ENCODE measurements at places on chromosomes 4 and X. TPM values are rescaled to one million over a fixed set of nuclear protein-coding genes. Genes with fewer than 3 reads are reported as not detected.

The USP46 gene
- 33.6 TPM for total RNA-seq

The IL9R gene
- not detected for total RNA-seq

The TSC22D3 gene
- 41.4 TPM for total RNA-seq

The TAB3 gene
- total RNA-seq = 42.9 TPM

DNA sequence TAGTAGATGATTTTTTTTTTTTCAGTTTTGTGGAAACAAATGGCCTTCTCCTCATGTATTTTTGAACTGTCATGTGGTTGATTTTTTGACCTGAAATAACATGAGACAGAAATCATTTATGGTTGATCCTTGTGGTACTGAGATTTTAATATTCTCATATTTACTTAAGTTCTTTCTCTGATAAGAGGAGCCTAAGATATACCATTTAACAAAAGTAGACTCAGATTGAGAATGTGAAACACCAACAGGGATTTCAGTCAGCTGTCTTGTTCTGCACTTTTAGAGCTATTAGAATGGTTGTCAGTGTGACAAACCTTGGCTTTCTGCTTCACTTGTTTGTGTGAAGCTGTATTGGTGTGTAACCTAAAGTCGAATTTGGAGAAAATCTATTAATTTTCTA is 575.7 kb downstream of the SPOCK3 start:
- DNase-seq = no peak

- no peak for DNase-seq
Observed at GRCh38 chr4:184136525-184136924, 81.1 kb downstream of the ENPP6 start.

DNA sequence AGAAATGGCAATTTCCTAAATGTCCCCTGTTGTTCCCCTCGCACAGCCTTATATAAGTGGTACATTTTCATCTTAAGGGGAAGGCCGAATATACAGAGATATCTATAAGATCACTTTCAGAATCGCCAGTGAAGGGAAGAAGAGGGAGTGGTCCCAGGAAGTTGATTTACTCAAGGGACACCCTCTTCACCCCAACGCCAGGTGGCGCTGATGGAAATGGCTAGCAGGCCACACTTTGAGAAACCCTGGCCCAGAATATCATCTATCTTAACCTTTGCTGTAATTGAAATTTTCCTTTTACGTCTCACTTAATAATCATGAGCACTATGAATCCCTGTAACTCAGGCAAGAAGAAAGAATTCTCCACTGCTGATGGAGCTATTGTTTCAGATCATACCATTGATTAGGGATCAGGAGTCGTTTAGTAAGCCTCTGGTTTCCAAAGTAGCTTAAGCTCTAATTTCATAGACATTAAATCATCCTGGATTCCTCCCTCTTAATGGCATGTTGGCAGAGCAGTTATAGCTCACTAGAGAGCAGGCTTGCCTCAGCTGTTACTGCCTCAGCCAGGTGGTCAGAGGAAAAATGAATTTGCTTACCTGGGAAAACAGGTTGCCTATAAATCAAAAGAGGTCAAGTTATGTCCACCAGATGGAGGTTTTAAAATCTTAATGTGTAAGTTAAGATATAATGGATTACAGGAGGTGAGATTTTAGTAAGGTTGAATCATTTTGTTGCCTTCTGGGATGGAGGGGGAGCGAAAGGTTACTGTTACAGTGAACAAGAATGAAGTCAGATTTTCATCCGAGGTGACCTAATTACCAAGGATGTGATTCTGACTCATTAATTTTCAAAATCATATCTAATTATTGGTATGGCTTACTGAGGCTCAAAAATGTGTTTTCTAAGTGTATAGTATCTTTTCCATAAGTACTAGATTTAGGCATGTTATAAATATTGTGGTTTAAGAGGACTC is 941.2 kb upstream of the TENM3 start:
- DNase-seq = no peak

DNA sequence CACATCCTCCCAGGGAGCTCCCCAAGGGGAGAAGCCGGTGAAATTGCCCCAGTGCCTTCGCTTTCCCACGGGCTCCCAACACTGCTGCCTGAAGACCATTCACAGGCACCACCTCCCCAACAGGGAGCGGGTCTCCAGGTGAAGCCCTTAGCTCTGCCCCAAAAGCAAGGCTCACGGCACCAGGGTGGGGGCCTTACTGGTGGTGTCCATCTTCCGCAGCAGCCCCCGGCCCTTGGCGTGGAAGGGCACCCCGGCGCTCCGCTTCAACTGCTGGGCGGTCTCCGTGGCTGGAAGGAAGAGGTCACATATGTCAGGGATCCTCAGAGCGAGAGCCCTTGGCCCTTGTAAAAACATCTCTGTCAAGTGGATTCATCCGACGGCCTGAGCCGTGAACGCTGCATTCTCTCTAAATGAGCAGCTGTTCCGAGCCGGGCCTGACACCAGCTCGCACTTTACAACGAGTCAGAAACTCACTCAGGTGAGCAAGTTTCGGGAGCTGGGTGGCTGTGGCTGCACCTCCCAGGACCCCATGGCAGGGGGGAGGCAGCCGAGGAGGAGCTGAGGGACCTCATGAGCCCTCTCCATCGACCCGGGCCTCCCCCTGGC is 20.9 kb downstream of the NELFA start:
- DNase-seq = no peak

DNA sequence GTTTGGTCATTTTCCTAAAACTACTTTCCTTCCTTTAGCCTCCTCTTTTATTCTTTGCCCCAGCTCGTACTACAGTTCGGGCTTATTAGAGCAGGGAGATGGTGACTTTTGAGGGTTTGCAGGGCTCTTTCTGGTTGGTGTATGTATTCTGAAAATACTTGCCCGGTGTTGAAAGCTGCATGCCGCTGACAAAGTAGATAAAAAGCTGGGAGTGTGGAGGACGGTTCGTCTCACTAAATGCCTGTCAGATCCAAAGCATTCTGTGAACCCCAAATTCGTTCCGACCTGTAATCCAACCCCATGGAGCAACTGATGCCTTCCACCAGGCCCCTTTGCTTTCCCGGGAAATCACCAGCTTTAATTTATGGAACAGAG is 19.2 kb downstream of the TRIM2 start:
- no peak for DNase-seq

- DNase-seq = no peak
Observed at GRCh38 chrX:120137439-120137838, 21.0 kb upstream of the RHOXF2 start.

All from progenitor cell of endocrine pancreas (in vitro differentiated cells).